ENCODE measurements at places on chromosomes 16 and 17.

GRCh38 chr17:64496348-64496785, 487 bp downstream of the POLG2 start:
- no peak for DNase-seq

GRCh38 chr16:12100124-12100647, 123.7 kb downstream of the SNX29 start:
- DNase-seq, result no peak

DNA sequence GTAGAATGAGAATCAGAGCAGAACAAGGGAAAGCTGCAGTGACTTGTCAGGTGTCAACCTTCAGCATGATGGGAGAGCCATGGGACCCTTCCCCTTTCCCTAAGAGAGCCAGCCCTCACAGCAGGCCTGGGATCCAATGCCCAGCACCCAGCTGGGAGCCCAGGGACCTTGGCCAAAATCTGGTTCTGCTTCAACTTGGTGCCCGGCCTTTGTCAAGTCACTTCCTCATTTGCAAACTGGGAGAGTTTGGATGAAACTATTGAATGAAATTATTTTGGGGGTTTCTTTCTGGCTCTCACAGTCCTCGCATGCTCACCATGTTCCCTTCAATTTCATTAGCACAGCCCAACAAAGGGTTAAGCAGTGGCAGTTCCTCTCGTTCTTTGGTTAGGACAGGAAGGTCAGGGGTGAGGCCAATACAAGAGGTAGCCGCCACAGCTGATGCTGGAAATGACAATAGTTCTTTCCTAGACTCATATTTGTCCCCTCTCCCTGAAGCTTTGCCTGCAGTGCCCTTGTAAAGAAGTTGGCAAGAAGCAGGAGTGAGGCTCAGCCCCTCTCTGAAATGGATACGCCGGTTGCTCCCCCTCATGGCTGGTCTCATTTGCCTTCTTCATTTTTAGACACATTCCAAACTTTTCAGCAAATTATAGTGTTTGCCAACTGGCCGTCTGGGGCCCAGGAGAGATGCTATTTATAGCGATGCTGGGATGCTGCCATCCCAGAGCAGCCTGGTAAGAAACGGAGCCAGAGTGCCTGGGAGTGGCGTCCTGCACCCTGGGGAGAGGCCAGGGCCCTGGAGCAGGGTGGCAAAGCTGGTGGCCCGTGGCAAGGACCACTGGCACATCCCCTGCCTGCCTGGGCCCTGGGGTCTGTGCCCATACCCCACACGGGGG, 34.5 kb upstream of the MEOX1 start:
- no peak for DNase-seq

DNA sequence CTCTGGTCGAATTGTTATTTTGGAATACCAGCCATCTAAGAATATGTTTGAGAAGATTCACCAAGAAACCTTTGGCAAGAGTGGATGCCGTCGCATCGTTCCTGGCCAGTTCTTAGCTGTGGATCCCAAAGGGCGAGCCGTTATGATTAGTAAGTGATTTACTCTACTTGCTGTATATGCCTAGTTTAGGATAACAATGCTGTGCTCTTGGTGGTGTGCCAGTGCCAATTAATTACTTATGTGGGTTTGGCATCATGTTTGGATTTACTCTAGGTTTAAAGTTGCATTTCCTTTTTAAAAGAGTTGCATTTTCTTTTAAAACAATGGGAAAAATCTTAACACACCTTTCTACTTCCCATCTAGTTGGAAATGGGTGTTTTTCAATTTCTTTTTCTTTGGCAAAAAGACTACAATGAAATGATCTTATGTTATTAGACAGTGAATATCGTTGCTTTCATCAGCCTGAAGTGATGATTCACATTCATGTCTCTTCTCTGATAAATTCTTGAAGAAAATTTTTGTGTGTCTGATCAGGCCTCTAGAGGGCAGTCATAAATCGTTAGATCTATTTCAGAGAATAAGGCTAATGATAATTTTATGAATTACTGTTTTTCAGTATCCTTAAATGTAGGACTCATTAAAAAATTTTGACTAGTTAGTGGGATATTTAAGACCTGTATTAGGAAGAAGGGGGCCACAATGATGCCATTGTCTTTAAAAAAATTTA, 5.6 kb downstream of the SF3B3 start:
- peak; percentile 25 for DNase-seq

DNA sequence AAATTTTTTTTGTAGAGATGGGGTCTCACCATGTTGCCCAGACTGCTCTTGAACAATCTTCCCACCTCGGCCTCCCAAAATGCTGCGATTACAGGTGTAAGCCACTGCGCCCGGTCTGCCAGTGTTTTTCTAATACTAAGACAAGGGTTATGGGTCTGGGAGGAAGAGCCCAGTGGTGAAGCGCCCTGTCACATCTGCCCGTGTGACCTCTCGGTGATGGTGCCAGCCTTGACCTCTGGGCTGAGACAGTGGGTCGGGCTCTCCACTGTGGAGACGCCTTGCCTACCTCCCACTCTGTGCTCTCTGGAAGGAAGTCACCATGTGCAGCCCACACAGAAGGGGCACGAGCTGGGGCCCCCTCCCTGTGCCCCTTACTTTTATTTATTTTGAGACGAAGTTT, 5.1 kb upstream of the BAIAP2 start:
- DNase-seq, result no peak

DNA sequence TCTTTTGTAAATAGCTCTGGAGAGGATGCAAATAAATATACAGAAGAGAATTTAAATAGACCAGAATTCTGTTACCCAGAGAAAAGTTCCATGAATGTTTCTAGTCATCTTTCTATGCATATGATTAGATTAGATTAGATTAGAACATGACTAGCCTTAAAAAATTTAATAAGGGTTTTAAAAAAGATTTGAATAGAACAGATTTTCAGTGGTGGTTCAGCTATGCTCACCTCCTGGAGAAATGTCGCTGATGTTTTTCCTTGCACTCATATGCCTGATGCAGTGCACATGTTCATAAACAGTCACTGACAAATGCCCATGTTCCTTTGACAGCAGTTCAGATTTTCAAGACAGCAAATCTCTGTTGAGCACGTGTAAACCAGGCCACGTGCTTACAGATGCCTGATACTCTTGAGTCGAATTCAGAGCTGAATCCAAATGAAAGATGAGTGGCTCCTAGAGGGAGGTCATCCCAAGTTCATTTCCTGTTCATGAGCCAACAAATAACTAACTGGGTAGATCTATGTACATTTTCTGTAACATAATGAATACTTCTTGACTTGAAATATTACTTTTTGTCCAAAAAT, 19.9 kb upstream of the RAB11FIP4 start:
- DNase-seq, result no peak

All from SK-N-DZ (cell line).